Stimulated activated CD4-positive, alpha-beta T cell treated with anti-CD3 and anti-CD28 coated beads, Interleukin-15, amount 100 ng/mL, for 48 hours (primary cell): ENCODE measurements at places on chromosomes 7 and 10.

DNA sequence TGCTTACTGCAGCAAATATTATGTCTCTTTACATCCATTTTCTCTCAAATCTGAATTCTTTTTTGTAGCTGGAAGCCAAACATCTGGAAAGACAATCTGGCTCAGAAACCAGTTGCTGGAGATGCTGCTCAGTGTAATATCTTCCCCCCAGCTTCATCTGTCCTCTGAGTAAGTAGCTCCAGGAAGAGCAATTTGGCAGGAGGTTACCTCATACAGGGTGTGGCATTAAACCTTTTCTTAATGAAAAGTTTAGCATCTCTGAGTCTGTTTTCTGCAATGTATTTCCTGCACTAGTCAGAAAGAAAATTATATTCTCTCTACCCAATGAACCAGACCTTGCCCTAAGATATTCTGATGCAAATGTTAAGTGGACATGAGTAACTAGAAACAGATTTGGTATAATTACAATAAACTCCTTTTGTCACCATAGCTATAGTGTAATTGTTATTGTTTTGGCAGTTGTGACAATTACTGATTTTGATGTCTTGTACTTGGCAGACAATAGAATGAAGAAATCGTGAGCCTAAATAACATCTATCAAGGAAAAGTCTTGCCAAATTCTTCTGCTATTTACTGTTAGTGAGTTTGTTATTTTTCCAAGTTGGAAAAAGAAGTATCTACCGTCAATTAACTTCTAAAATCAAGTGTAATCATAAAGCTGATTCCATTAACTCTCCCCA is 123.3 kb downstream of the WDFY4 start:
- DNase-seq = no peak

DNA sequence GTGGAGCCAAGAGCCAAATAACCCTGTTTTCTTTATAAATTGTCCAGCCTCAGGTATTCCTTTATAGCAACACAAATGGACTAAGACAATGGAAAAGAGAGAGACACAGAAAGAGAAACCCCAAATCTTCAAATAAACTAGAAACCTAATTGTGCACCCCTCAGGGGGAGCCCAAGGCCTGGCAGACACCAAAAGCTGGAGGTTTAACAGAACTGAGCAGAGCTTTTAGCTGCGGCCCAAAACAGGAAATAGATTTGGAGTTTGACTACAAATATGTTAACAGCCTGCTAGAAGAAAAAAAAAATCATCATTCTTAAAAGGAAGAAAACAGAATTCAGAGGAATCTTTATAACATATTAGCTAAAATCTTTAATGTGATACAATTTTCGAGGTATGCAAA is 1135.0 kb downstream of the GATA3 start:
- DNase-seq = no peak

DNA sequence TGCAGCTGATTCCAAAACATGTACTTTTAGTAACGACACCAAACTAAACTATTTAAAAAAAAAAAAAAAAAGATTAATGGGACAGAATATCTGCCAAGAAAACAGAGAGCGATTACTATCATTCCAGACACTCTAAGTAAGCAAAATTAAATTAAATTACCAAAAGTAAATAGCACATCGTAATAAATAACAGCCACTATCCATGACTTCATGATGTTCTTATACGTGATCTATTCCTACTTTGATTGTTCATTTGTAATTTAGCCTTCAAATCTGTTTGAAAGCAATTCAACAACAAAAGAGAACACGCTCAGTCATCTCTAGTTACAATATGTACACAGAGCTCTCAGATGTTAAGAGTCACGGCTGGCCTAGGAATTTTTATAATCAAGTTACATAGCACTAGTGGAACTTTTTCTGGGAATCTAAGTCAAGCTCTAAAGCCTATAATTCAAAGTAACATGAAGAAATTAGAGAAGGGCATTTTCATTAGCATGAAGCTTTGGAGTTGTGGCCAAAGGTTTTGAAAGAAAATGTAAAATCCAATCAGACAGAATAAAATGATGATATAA is 241.7 kb upstream of the NEBL start:
- DNase-seq = no peak

DNA sequence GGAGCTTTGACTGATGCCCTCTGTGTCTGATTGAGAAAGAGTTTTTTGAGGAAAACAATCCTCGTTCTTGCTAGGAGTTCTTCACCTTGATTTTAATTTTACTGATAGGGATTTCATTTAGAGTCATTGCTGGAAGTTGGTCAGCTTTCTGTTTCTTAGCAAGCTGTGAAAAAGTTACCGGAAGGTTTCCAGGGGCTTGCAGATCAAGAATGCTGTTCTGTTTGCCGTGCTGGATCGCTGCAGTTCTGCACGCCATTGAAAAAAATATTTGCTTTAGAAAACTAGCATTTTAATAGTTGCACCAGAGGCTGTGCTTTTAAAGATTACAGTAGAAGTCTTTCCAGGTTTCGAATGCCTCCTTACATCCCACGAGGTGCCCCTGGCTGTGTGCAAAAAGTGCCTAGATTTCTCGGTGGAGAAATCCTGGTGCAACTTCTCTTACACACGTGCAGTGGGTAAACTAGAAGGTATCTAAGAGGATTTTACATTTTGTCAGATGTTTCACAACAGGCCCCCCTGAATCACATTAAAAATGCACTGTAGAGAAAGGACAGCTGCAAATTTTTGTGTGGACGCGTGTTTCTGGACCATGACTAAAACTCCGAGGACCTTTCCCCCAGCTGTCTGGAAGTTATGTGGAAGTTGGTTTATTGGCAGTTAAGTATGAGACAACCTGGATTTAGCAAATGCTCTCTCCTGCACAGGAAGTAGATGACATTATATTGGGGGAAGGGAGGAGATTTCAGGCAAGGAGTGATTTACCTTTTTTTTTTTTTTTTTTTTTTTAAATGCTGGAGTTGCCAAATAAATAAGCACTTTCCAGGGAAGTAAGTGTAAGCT is 5.8 kb downstream of the TCF7L2 start:
- no peak for DNase-seq

DNA sequence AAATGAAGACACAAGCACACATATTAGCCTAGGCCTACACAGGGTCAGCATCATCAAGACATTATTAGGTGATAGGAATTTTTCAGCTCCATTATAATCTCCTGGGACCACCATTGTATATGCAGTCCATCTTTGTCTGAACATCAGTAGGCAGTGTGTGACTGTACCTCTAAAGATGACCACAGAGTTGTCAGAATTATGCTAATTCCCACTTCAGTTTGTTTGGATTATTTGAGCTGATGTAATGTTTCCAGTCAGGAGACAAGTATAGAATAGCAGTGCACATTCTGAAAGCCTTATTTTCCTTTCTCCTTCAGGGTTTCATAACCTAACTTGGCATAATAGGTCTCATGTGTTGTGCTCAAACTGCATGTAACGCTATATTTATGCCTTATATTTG is 306.4 kb downstream of the NXPH1 start:
- no peak for DNase-seq
